ENCODE measurements at places on chromosomes 1 and 21.

DNA sequence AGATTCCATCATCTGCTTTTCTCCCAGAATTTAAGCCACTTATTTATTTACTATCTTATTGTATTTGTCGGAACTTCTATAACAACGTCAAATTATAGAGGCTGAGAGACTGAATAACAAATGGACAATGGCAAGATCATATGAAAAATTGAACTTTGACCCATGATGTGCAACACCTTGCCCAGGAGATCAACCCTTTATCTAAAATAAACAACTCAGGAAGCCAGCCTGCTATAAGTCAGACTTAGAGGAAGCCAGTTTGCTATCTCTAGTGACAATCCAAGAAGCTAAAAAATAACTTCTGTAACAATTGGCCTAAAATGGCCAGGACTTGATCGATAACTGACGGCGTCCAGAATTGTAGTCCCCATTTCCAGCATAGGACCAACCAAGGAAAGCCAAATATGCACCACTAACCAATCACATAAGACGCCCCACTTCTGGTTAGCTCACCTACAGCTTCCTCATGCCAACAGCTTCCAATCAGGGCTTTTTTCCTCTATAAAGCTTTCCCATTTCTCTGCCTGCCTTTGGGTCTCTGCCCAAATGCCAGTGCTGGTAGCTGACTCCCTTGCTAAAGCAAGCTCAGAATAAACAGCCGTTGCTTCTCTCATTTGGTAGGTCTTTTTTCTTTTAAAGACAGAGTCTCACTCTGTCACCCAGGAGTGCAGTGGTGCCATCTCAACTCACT lies 28.5 kb downstream of the ANP32E start:
- DNase-seq = no peak

DNA sequence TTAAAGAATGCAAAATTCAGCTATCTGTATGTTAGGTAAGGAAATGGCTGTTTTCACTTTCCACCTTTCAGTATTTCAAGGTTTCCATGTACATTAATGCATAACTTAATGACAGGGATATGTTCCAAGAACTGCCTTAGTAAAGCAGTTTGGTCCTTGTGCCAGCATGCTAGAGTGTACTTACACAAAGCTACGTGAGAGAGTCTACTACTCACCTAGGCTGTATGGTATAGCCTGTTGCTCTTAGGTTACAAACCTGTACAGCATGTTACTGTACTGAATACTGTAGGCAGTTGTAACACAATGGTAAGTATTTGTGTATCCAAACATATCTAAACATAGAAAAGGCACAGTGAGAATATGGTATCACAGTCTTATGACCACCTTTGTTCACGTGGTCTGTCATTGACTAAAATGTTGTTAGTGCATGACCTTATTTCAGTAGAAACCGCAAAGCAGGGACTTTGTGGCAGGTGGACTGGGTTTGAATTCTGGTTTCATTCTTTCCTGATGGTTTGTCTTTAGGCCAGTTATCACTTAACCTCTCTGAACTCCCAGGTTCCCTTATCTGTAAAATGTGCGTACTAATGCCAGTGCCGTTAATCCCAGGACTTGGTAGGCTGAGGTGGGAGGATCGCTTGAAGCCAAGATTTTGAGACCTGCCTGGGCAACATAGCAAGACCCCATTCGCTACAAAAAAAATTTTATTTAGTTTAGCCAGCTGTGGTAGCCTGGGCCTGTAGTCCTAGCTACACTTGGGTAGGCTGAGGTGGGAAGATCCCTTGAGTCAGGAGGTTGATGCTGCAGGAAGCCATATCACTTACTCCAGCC lies 4.9 kb downstream of the SMYD2 start:
- DNase-seq = no peak

DNA sequence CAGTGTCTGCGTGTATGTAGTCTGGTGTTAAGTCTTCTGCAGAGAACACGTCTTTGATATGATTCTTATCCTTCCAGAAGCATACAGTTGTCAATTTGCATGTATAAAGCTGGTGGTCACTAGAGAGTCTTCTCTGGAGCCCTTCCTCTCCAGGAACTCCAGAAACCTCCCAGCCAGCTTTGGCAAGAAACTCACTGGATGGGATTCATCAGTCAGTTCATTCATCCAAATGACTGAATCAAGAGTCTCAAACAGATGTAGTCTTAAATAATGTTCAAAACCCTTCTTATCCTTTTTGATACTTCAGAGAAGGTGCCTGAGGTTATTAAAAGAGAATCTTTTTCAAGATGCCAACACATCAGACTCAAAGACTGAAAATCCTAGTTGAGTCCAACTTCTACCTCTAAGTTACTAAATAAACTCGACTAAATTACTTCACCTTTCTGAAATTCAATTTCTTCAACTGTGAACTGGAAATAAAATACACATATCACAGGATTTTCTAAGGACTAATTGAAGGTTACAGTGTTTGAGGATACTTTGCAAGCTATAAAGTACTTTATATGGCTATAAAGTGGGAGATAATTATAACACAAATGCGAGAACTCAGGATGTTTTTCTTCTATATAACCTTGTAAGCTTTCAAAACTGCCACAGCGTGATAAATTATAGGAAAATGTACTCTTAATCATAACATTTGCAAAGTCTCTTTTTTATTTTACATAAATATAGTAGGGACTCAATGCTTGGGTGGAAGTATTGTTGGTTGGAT lies 252.4 kb downstream of the FGGY start:
- no peak for DNase-seq

GRCh38 chr1:86502721-86503405 lies 34.1 kb downstream of the CLCA1 start:
- no peak for DNase-seq

GRCh38 chr1:51930329-51930728 lies 51.8 kb upstream of the NRDC start:
- no peak for DNase-seq

DNA sequence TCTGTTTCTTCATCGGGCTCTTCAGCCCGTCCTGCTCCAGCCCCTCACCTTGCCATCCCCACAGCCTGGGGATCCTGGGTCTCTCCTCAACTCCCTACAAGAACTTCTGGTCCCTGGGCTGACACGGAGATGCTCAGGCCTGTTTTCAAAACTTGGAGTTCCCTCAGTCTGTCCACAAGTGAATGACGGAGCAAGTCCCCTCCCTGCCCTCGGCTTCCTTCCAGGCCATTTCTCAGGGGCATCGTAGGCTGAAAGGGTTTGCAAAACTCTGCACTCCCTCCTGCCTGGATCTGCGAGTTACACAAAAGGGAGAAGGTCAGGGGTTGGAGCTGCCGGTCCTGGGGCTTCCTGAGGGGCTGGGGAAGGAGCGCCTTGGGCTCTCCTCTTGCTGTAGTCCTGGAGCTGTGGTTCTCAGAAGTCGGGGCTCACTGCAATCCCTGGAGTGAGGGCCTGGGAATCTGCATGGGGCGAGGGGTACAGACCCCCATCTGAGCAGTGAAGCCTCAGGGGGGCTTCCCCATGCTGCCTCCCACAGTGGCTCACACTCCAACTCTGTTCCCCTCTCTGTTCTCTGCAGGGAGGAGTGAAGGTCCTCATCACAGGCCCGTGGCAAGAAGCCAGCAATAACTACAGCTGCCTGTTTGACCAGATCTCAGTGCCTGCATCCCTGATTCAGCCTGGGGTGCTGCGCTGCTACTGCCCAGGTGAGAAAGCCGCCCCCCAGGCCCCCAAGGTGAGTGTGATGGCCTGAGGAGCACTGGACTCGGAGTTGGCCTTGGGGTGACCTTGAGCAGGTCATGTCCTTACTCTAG lies 100.6 kb upstream of the VAMP3 start:
- no peak for DNase-seq

GRCh38 chr1:246383239-246383589 lies 123.9 kb downstream of the SMYD3 start:
- DNase-seq = no peak
